Activated naive CD4-positive, alpha-beta T cell treated with anti-CD3 and anti-CD28 coated beads, Interleukin-2, amount 10 ng/mL, durations not matched to agents 7 days and 5 days (primary cell): ENCODE measurements at places on chromosomes 16 and 17.

- DNase-seq, result no peak
Measured at GRCh38 chr16:14486520-14487303, 143.3 kb downstream of the PARN start.

GRCh38 chr16:15049581-15050180 is 6.2 kb downstream of the NTAN1 start:
- no peak for DNase-seq

- DNase-seq, result peak; percentile 74
Measured at GRCh38 chr17:47663912-47664623, 14.3 kb downstream of the KPNB1 start.

- DNase-seq, result no peak
Measured at GRCh38 chr17:76511668-76512365, 10.6 kb upstream of the RHBDF2 start.

GRCh38 chr17:83174362-83175118 is 95.1 kb downstream of the METRNL start:
- no peak for DNase-seq
